ENCODE measurements at places on chromosomes 6 and 20.

GRCh38 chr6:570825-571224, 86.1 kb downstream of the HUS1B start:
- DNase-seq = no peak

DNA sequence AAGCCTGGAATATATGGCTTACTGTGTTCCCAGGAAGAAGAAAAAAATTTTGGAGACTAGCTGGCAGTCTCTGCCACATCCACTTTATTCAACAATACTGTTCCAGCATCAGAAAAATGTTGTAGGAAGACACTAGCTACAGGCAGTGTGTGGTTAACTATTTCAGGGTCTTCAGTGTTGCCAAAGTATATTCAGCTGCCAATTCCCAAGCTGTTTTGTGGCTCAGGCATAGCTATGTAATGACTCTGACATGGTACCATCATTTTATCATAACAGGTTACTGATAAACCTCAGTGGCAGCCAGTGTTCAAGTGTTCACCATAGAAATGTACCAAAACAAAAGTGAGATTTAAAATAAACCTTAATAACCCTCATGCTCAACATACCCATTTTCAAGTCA, 503.1 kb downstream of the ADGRB3 start:
- no peak for DNase-seq

- no peak for DNase-seq
These were observed 15.4 kb upstream of the TRIB3 start for GRCh38 chr20:364905-365794.

GRCh38 chr6:35419417-35419816, 32.7 kb upstream of the FANCE start:
- no peak for DNase-seq

- no peak for DNase-seq
These were observed 468.3 kb downstream of the CDC5L start for GRCh38 chr6:44855562-44856411.

DNA sequence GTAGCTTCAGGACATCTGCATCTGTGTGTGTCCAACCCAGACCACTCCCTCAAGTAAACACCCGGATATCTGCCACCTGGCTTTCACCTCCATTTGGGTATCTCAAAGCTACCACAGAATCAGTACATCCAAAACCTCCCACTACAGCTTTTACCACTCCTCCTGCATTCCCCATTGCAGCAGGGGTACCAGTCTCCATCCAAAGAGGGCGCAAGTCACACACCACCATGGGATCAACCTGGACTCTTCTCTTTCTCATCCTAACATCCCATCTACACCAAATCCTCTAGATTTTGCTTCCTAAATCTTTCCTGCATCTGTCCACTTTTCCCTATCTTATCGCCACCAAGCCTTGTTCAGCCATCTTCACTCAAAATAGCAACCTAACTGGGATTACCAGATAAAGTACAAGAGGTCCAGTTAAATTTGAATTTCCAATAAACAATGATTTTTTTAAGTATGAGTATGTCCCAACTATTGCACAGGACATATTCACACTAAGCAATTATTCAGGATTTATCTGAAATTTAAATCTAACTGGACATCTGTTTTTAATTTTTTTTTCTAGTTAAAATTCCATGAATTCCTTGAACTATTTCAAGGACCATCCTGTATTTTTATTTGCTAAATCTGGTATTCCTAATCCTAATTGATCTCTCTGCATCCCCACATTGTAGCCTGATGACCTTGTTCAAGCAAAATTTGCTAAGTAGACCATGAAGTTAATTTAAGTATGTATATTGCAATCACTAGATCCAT, 164.3 kb upstream of the MLN start:
- DNase-seq = peak; percentile 52

DNA sequence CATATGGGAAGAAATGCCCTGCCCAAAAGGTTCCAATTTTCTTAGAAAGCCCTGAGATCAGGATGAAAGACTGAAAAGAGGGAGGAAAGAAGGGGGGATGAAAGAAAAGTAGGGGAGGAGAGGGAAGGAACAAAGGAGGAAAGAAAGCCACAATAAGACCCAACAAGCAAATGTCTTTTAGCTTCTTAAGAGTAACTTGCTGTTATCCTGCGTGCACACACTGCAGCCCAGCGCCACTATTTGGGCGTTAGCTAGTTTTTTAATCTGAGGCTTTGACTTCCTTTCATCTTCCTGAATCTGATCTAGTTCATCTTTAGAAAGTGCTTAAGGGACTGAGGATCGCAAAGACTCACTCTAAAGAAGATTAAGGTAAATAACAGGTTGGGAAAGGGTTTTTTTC, 77.4 kb upstream of the HDDC2 start:
- DNase-seq = no peak

GRCh38 chr6:135281964-135282363, 100.9 kb downstream of the MYB start:
- no peak for DNase-seq

DNA sequence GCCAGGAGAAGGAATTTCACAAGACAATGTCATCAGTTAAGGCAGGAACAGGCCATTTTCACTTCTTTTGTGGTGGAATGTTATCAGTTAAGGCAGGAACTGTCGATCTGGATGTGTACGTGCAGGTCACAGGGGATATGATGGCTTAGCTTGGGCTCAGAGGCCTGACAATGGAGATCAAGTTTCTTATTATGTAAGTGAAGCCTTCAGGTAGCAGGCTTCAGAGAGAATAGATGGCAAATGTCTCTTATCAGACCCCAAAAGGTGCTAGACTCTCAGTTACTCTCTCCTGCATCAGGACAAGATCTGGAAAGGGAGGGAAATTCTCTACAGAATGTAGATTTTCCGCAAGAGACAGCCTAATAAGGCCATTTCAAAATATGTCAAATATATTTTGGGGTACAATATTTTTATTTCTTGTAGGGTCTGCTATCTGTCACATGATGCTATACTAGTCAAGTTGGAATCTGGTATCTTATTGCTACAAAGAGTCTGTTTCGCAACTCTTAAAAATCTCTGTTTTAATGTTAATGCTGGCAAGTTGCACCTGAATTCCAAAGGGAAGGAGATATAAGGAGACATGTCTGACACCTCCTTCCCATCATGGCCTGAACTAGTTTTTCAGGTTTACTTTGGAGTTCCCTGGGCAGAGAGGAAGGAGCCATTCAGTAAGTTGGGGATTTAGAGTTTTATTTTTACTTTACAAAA, 48.8 kb downstream of the TRDN start:
- DNase-seq = no peak

DNA sequence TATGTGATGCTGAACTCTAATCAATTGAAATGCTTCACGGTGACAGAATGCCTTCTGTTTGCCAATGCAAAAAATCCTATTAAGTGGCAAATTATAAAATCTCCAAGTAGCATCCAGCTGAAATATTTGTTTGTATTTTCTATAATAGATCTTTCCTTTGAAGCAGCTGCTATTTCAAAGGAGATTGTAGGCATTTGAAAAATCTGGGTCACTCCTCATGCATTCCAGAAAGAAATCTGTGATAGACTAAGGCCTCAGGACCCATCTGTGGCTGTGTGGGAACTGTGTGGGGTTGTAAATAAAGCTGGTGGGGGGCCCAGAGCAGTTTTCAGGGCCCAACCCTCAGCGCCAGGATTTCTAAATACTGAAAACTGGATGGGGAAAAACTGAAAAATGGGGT, 216.9 kb upstream of the ARG1 start:
- no peak for DNase-seq

GRCh38 chr20:23122321-23122720, 36.2 kb upstream of the CD93 start:
- DNase-seq = no peak

DNA sequence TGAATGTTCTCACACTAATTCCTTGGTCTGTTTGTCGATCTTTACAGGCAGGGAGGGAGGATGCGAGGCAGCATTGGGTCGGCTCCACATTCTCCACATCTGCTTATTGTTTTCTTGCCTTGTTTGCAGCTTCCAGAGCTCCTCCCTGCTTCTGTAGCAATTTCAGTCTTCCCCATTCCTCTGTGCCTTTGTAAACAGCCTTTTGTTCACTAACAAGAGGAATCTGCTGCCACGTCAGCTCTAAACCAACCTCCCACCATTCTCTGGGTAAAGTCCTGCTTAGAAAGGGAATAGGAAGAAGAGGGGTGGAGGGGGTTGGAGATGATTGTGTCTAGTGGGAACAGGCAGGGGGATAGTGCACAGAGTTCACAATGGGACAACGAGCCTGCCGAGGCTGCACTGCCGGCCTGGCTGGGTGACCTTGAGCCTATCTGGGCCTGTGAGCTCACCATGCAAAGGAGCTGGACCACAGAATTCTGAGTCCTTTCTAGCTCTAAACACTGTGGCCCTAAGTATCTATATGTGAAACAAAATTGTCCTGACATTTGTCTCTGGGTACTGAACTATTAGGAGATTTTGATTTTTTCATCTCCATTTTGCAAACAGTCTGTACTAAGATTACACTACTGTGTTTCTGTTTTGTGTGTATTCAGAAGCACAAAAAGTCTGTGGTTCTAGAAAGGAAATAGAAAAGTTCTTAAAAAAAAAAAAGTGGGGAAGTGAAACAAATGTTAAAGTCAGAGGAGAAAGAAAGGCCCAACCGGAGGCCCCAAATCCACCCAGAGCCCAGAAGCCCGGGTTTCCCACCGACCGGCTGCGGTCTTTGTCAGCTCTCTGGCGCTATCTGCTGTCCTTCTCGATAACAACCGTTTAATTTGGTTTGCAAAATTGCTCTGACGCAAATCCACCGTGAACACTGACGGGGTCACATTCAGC, 1.4 kb upstream of the PRND start:
- peak; percentile 36 for DNase-seq

DNA sequence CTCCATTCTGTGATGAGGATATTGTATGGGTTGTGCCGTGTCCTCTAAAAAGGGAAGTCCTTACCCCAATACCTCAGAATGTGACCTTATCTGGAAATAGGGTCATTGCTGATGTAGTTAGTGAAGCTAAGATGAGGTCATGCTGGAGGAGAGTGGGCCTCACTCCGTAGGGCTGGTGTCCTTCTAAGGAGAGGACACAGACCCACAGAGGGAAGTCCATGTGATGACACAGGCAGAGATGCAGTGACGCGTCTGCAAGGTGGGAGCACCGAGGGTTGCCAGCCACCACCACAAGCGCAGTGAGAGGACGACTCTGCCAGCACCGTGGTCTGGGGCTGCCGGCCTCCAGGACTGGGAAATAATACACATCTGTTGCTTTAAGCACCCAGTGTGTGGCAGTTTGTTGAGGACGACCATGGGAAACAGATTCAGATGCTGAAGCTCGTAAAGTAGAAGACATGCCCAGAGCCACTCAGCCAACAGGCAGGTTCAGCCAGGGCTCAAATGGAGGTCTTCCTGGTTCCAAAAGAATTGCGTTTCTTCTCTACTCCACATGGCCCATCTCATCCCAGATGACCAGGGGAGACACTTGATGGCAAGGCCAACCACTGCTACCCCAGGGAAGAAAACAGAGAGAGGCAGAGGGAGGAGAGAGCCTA, 59.2 kb upstream of the DUSP22 start:
- no peak for DNase-seq

- DNase-seq = no peak
These were observed 17.1 kb upstream of the HIVEP1 start for GRCh38 chr6:11994875-11995461.

- no peak for DNase-seq
These were observed 156.2 kb downstream of the THBS2 start for GRCh38 chr6:169097381-169097959.

DNA sequence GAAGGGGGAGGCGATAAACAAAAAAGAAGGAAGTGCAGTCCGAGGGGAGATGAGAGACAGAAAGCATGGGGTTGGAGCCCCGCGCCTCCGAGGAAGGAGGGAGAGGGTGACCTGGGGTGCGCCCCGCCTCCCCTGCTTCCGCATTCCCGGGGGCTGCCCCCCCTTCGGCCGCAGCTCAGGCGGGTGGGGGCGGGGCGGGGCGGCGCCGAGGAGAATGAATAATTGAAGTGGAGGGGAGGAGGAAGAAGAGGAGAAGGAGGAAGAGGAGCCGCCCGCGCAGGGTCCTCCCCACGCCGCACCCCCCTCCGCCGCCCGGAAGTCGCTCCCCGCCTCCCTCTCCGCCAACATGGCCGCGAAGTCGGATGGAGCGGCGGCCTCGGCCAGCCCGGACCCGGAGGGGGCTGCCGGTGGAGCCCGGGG, at the start of gene XKR7:
TSS of gene XKR7 (plus strand) at position 322 of the 420 bp plus-strand sequence. CDS start at position 347, 25 bp downstream.
- DNase-seq = no peak

DNA sequence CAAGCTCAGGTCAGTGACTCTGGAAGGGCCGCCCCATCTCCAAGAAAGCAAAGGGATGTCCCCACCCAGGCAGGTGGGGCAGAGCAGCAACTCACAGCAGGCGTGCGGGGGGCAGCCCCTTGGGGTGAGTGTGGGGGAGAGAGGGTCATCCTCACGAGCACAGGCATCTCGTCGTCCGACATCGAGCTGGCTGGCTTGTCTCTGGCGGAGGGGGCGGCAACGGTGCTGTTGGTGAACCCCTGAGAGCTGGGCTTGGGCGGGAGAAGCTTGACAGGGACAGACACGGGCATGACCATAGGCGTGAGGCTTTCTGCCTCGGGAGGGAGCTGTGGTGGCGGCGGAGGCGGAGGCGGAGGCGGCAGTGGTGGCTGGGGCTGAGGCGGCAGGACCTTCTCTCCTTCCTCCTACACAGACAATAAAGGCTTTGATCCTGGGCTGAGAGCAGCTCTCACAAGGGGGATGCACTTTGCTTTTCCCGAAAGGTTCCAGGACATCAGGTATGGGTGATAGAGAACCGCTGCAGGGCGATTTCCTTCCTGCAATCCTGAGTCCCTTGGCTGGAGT, 45.6 kb upstream of the MRPS10 start:
- DNase-seq = no peak

DNA sequence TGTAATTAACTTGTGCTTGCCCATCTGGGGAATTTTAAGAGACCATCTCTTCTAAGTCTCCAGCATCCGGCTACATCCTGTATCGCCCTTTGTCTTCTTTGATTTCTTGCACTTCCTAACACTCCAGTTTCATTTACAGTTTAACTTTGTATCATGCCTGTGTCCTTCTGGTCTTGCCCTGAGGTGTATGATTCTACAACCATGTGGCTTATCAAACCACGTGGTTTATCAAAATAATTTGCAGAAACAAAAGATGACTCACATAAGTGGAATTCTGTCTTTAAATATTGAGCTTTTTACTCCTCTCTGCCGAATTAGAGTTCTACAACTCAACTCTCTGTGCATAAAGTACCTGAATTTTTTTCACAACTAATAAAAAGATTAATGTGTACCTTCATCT, 580.7 kb downstream of the KIF16B start:
- no peak for DNase-seq

DNA sequence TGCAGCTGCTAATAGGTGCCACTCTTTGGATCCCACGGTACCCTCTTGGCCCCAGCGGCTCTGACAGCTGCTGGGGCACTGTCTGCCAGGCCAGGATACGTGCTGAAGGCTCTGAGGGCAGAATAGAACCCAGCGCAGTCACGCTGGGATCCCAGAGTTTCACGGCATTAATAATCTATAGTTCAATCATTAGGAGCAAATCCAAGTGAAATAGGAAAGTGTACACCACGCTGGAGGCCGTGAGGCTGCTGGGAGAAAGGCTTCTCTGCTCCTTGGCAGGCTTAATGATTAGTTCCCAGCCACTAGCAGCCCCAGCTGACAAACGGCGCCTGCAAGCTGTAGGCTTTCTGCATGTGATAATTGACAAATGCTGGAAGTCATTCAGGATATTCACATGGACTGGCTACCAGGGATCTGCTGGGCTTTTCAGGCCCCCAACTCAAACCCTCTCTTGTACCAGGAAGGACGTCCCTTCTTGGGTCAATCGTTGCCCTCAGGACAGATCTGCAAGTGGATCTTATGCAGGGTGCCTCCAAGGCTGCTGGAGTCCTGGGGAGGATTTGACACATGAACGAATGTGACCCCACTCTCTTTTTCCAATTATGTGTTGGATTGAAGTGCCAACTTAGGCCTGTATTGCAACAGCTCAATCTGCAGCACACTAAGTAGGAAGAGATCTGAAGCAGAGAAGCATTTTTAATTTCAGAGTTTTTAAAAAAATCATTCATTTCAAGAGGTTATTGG, 50.1 kb upstream of the INSM1 start:
- peak; percentile 70 for DNase-seq
